ENCODE measurements at places on chromosomes 3 and 15.

GRCh38 chr15:69781411-69782125 is 316.1 kb downstream of the TLE3 start:
- DNase-seq: no peak

DNA sequence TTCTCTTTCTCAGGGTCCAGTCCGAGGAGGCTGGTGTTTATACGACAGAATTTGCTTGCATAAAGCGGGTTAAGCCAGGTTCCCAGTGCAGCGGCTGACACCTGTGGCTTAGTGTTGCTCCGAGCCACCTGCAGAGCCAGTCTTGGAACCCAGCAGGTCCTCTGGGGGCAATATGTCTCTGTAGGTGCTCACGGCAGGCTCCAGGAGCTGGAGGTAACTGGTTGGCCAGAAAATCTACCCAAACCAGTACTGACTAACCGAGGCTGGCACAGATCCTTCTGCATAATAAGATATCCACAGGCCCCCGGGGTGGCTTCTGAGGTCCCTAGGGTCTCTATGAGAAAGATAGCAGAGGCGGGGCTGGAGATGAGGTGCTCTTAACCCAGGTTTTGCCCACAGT is 3.2 kb downstream of the MGLL start:
- DNase-seq: no peak

GRCh38 chr3:142498397-142499180 is 50.8 kb upstream of the XRN1 start:
- no peak for DNase-seq

GRCh38 chr3:83523470-83524073 is 1435.2 kb upstream of the CADM2 start:
- peak; percentile 39 for DNase-seq

DNA sequence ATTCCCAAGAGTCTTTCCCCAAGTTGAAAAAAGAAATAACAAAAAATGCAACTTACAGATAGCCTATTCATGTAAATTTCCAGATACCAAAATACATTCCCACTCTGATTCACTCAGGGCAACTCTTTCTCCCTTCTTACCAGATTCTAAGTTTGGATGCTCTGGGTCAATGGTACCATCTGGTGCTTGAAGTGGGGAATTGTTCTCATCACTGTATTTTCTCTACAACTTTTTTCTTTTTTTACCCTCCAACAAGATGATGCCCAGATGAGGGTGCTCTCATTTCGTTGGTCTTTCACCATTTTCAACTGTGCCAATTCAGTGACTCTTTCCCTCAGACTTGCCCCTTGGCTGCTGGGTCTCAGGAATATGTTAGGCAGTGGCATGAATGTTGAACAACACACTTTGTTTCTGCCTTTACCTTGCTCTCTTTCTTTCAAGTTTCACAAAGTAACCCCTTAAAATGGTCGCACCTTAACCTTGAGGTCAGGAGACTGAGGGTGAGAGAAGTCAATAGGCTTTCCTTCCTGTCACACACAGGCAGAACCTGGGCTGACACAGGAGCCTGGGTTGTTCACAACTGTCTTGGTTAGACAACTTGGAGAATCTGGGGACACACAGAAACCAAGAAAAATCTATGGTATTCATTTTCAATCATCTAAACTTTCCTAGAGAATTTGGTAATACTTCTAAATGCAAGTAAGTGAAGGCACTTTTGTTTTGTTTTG is 330.7 kb upstream of the SLCO3A1 start:
- DNase-seq: peak; percentile 81

GRCh38 chr3:156664011-156664830 is 10.2 kb upstream of the TIPARP start:
- DNase-seq: no peak
